Activated naive CD4-positive, alpha-beta T cell treated with anti-CD3 and anti-CD28 coated beads for 36 hours (primary cell): ENCODE measurements at places on chromosomes 5 and 9.

DNA sequence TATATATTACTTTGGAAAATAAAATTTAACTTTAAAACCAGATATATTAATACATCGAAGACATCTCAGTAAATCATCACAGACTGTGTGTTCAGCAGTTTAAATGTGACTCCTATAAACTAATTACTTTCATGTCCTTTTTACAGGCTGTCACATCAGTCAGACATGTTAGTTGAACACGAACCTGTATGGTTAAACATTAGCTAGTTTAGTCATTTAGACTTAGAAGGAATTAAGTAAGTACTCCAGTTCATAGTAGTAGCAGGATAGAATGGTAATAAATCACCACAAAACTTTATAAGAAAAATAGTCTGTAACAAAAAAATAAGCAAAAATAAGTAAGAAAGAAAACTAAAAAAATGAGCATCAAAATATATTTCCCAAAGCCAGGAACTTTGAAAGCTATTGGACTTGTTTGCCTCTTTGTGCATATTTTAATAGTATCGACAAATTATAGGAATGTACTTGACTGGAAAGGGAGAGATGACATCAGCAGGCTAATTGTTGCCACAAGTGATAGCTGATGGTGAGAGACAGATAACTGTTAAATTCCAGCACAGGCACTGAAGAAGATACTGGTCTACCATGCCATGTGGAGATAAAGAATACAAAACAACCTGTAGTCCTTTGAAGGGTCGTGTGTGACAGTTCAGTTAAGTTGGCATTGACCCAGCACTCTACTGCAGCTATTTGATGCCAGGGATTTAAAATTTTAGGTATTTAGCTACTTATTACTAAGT, 83.9 kb downstream of the RIC1 start:
- no peak overlapping the region for H3K27ac ChIP-seq
- H3K36me3 ChIP-seq = peaks cover 53% of the 10 kb centered on the region
- peaks cover 12% of the 10 kb centered on the region for H3K4me1 ChIP-seq
- DNase-seq = no peak

GRCh38 chr5:9437741-9438240, 108.1 kb downstream of the SEMA5A start:
- no peak for DNase-seq
- H3K27ac ChIP-seq = no peak overlapping the region
- H3K4me1 ChIP-seq = no peaks in the 10 kb centered on the region
- no peak overlapping the region for H3K4me3 ChIP-seq
- H3K36me3 ChIP-seq = no peaks in the 10 kb centered on the region

DNA sequence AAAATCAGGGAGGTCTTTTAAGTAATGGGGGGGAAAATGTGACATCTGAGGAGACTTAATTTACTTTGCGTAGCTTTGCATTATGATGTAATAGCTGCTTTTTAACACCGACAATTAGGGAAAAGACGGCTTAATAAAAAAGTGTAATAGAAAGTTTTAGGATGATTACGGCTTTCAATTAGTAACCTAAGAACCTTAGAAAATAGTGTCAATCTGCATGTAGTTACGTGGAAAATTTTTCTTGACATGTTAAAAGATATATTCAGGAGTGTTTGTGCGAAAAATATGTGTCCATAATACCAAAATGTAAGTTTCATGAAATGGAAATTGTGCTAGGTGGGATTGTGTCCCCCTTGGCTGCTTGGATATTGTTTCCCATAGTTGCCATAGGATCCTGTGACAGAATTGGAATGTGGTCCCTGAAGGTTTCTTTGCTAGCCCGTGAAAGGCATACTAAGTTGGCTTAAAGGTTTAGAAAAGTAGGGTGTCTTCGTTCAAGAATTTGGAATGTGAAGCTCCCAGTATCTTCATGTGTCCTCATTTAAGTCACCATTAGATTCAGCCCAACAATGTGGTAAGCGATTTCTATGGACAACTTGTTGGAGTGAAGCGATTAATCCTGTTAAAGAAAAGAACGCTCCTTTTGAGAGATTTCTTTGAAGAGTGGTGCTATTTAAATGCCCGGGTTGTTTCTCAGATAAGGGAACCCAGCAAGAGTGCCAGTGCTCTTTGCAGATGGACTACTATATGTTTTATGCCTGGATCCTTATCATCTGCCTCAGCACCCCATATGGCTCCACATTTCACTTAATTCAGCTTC, 2.0 kb downstream of the RGMB start:
- no peak for DNase-seq
- no peak overlapping the region for H3K27ac ChIP-seq
- H3K27me3 ChIP-seq = peaks cover 9% of the 10 kb centered on the region
- peak overlapping the region; percentile 99 for H3K4me3 ChIP-seq

GRCh38 chr9:444528-444927, 229.9 kb downstream of the DOCK8 start:
- peak overlapping the region; percentile 17 for H3K27ac ChIP-seq
- H3K4me3 ChIP-seq = no peak overlapping the region
- no peaks in the 10 kb centered on the region for H3K27me3 ChIP-seq
- peaks cover 36% of the 10 kb centered on the region for H3K36me3 ChIP-seq
- DNase-seq = peak; percentile 18

- peaks cover 1% of the 10 kb centered on the region for H3K27me3 ChIP-seq
- no peak overlapping the region for H3K4me3 ChIP-seq
- no peaks in the 10 kb centered on the region for H3K4me1 ChIP-seq
- no peak overlapping the region for H3K27ac ChIP-seq
Observed at GRCh38 chr9:4333231-4333740, 33.4 kb upstream of the GLIS3 start.

GRCh38 chr9:92463984-92464383, 18.3 kb downstream of the ASPN start:
- no peak overlapping the region for H3K4me3 ChIP-seq
- no peak overlapping the region for H3K27ac ChIP-seq
- H3K27me3 ChIP-seq = no peaks in the 10 kb centered on the region
- no peaks in the 10 kb centered on the region for H3K4me1 ChIP-seq

- H3K27me3 ChIP-seq = peaks cover 59% of the 10 kb centered on the region
- no peak within 1 kb of the TSS for H3K27ac ChIP-seq
- H3K4me1 ChIP-seq = peaks cover 19% of the 10 kb centered on the region
- no peaks in the 10 kb centered on the region for H3K36me3 ChIP-seq
- peak within 1 kb of the TSS; percentile 36 for H3K4me3 ChIP-seq
- DNase-seq = no peak
Observed at GRCh38 chr9:29213417-29214153, 1640.3 kb upstream of the C9orf72 start.

DNA sequence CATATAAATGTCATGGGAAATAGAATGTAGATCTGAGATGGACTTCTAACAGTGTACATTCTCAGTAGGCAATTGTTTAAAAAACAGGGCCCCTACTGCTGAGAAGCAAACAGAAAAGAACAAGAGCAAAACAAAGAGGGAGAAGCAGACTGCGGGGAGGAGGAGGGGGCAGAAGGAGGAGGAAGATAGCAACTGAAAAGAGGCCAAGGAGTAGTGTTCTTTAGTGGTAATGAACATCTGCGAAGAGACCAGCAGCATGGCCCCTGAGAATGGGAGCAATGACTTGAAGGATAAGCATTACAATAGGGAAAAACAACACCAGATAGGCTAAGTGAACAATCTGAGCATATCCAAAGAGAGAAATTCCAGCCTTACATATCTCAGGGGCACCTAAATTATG, 36.8 kb downstream of the HAPLN1 start:
- H3K36me3 ChIP-seq = no peaks in the 10 kb centered on the region
- no peaks in the 10 kb centered on the region for H3K4me1 ChIP-seq
- H3K4me3 ChIP-seq = no peak overlapping the region
- no peaks in the 10 kb centered on the region for H3K27me3 ChIP-seq
- DNase-seq = no peak

DNA sequence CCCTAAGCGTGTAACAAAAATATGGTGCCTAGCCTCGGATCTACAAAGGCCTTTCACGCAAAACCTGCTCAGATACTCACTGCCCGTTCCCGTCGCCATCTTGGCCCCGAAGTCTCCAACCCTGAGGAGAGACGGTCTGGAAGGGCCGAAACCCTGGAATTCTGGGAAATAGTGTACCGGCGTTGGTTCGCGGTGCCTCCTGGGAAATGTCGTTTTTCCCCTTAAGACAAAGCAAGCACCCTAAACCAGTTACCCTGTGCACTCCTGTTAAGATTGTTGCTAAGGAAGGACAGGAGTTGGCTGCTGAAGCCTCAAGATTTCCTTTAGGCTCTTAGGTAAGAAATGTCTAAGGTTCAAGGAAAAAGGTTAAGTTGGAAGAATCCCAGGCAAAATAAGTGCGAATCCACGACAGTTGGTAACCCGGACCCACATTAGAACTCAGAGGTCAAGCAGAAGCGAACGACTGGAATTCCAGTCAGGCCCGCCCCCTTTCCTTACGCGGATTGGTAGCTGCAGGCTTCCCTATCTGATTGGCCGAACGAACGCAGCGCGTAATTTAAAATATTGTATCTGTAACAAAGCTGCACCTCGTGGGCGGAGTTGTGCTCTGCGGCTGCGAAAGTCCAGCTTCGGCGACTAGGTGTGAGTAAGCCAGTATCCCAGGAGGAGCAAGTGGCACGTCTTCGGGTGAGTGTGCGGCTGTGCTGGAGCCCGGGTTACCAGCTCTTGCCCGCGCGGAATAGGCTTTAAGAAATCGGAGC, at the start of the genes BRD8 and KIF20A:
Gene BRD8, minus strand, starts transcription at position 115 of the 761 bp plus-strand sequence. Its CDS starts 16 bp downstream, at position 99.
Gene KIF20A, plus strand, starts transcription at position 597 of the 761 bp plus-strand sequence. CDS start 569 bp downstream, outside the sequence.
- H3K27me3 ChIP-seq = no peaks in the 10 kb centered on the region
- peaks cover 34% of the 10 kb centered on the region for H3K36me3 ChIP-seq
- no peak within 1 kb of the TSS for H3K4me3 ChIP-seq
- peak within 1 kb of the TSS; percentile 63 for H3K27ac ChIP-seq
- peaks cover 12% of the 10 kb centered on the region for H3K4me1 ChIP-seq

DNA sequence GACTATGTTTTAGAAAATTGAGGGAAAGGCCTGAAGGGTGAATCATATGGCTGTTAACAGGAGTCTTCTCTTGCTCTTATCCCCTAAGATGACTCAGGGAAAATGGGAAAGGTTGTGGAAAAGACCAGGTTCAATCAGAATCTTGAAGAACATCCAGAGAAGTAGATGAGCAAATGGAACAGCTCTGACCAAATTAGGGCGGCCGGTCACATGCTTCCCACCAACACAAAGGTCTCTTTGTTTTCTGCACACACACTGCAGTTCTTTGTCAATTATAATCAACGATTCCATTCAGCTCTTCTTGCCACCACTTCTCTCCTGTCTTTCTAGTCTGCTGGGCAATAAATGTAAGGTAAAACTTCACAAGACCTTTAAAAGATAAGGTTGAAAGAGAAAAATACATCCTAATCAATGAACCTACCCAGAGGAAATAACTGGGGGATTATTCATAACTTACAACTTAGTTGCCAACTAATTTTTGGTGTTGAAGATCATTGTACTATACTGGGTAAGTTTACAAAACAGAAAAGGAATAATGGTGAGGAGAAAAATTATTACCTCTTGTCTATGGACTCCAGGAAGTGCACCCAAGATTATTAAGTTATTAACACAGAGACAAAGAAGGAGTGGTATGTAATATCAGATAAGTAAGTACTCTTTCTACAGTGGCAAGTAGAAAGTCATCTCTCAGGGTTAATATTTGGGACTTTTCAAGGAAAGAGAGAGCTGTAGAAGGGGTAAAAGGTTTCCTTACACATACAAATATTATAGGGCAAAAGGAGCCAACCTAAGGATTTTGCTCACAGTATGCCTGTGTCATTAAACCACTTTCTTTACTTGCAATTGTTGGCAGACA, 441.9 kb upstream of the PIK3R1 start:
- no peak overlapping the region for H3K4me3 ChIP-seq
- peaks cover 2% of the 10 kb centered on the region for H3K27me3 ChIP-seq
- no peaks in the 10 kb centered on the region for H3K4me1 ChIP-seq
- no peak for DNase-seq

DNA sequence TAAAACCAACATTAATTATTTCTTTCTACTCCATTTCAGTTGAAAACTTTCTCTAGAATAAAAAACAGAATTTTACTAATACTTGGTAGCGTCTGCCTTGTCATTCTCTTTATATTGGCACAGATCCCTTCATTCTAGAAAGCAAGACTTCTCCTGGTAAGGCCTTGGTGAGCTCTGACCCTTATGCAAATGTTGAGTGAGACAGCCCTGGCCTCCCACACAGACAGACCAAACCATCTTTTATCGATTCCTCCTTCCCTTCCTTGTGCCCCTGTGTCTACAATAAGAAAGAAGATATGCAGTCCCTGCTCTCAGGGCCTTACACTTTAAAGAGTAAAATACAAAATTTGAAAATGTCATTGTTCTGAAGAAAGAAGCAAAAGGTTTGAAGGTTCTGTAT, 262.2 kb downstream of the EFNA5 start:
- H3K27ac ChIP-seq = no peak overlapping the region
- no peaks in the 10 kb centered on the region for H3K4me1 ChIP-seq
- H3K4me3 ChIP-seq = no peak overlapping the region
- DNase-seq = no peak
- no peaks in the 10 kb centered on the region for H3K36me3 ChIP-seq

GRCh38 chr9:9091387-9091786, 1291.8 kb upstream of the DMAC1 start:
- no peaks in the 10 kb centered on the region for H3K27me3 ChIP-seq
- no peak overlapping the region for H3K27ac ChIP-seq
- no peaks in the 10 kb centered on the region for H3K36me3 ChIP-seq
- H3K4me3 ChIP-seq = no peak overlapping the region

- H3K36me3 ChIP-seq = no peaks in the 10 kb centered on the region
- no peaks in the 10 kb centered on the region for H3K4me1 ChIP-seq
- no peak overlapping the region for H3K27ac ChIP-seq
Observed at GRCh38 chr5:51138164-51138563, 245.1 kb upstream of the ISL1 start.

- no peaks in the 10 kb centered on the region for H3K36me3 ChIP-seq
- no peaks in the 10 kb centered on the region for H3K4me1 ChIP-seq
- H3K4me3 ChIP-seq = no peak overlapping the region
- H3K27ac ChIP-seq = no peak overlapping the region
- no peak for DNase-seq
- peaks cover 5% of the 10 kb centered on the region for H3K27me3 ChIP-seq
Observed at GRCh38 chr5:40981420-40981819, 72.1 kb downstream of the C7 start.

- H3K27ac ChIP-seq = no peak overlapping the region
- H3K4me1 ChIP-seq = no peaks in the 10 kb centered on the region
- H3K27me3 ChIP-seq = no peaks in the 10 kb centered on the region
- no peaks in the 10 kb centered on the region for H3K36me3 ChIP-seq
- DNase-seq = no peak
- H3K4me3 ChIP-seq = no peak overlapping the region
Observed at GRCh38 chr9:28064241-28064815, 491.0 kb upstream of the C9orf72 start.

DNA sequence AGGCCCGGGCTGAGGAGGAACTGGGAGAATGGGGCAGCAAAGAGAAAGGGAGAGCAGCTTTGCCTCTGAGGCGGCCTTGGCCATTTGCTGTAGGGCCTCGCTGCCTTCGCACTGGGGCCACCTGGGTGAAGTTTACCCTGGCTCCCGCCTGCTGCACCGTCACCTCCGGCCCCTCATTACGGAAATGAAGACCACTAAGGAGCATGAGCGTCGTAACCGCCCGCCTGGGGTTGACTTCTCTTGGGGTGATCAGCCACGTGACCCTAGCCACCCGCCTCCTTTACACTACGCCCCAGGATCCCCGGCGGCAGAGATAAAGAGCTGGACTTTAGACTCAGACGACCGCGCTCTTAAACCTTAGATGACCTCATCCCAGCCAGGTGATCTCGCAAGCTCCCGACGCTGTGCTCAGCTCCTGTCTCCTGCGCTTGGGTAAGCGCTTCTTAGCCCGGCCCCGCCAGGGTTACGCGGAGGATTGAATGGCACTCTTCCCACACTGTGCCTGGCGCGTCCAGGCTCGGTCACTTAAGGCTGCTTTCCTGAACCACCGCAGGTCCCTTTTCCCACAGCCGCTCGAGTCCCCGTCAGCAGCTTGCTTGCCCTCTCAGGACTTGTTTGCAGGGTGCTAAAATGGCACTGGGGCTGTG, 107.9 kb upstream of the LARP1 start:
- H3K27ac ChIP-seq = no peak overlapping the region
- peak; percentile 14 for DNase-seq
- peak overlapping the region; percentile 55 for H3K4me3 ChIP-seq
- H3K4me1 ChIP-seq = peaks cover 12% of the 10 kb centered on the region
- no peaks in the 10 kb centered on the region for H3K36me3 ChIP-seq
- peaks cover 16% of the 10 kb centered on the region for H3K27me3 ChIP-seq
